ENCODE measurements at places on chromosomes 3 and 15. TPM values are rescaled to one million over a fixed set of nuclear protein-coding genes. Genes with fewer than 3 reads are reported as not detected.
A peak's percentile ranks its signal among the peaks of the same experiment; 100 is the strongest.

The WDR5B gene
- 5.7 TPM for total RNA-seq

The GOLGA8S gene
- 0.50 TPM for total RNA-seq

The SLC2A2 gene
- total RNA-seq = not detected

The DLL4 gene
- total RNA-seq = 0.31 TPM

GRCh38 chr3:39809181-39809994 is at the start of gene MYRIP:
Gene MYRIP, plus strand, starts transcription at chr3:39809609. Its CDS starts 91,208 bp downstream, at chr3:39900817.
- peak; percentile 57 for DNase-seq

- no peak for DNase-seq
Observed at GRCh38 chr3:177060492-177060891, 136.8 kb downstream of the TBL1XR1 start.

- DNase-seq = no peak
Observed at GRCh38 chr3:83765956-83766355, 1192.8 kb upstream of the CADM2 start.

DNA sequence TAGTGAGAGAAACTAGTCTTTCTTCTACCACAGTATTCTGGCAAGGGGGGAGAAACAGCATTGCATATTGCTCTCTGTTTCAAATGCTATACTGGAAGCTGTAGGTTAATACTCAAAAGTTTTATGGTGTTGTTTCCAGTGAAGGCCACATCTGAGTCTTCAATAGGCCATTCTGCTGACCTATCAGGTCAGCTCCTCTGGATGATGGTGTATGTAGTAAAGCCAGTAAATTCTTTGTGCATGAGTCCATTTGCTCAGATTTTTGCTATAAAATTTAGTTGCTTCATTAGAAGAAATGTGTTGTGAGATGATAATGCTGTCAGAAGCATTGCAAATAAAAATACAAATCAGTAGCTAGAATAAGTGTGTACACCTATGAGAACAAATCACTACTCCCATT is 64.9 kb upstream of the RBMS3 start:
- DNase-seq = no peak

DNA sequence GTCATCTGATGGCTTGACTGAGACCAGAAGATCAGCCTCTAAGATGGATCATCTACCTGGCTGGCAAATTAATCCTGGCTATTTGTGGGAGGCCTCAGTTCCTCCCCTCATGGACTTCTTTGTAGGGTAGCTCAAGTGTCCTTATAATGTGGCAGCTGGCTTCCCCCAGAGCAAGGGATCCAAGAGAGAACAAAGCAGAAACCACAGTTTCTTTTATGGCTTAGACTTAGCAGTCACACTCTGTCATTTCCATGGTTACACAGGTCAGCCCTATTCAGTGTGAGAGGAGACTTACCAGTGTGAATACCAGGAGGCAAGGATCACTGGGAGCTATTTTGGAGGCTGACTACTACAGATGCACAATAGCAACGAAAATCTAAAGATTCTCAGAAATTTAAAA is 15.3 kb upstream of the ARL14 start:
- DNase-seq = no peak

- DNase-seq = no peak
Observed at GRCh38 chr3:141439589-141439988, 47.2 kb upstream of the RASA2 start.
